ENCODE measurements at places on chromosomes 4 and X.
A peak's percentile ranks its signal among the peaks of the same experiment; 100 is the strongest.

DNA sequence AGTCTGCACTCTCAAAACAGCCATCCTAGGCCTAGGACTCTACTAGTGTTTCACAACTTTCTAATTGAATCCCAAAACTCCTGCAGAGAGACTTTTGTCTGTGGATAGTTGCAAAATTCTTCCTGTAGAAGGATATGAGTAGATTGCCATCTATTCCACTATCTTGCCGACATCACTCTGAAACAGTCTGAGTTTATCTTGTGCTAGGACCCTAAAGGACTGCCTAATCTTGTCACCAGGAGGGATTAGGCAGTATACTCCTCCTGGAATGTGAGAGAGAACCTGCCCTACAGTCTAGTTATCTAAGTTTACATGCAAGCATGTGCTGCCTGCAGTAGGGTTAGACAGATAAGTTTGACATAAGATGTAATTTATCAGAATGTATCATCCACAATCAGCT, 1646.6 kb upstream of the PCDH7 start:
- no peak for DNase-seq

- DNase-seq = no peak
Measured at GRCh38 chr4:178696515-178696914, 1254.3 kb upstream of the AGA start.

- no peak for DNase-seq
Measured at GRCh38 chr4:96703265-96703664, 863.4 kb downstream of the PDHA2 start.

- DNase-seq = no peak
Measured at GRCh38 chr4:1862961-1863296, 7.0 kb upstream of the LETM1 start.

DNA sequence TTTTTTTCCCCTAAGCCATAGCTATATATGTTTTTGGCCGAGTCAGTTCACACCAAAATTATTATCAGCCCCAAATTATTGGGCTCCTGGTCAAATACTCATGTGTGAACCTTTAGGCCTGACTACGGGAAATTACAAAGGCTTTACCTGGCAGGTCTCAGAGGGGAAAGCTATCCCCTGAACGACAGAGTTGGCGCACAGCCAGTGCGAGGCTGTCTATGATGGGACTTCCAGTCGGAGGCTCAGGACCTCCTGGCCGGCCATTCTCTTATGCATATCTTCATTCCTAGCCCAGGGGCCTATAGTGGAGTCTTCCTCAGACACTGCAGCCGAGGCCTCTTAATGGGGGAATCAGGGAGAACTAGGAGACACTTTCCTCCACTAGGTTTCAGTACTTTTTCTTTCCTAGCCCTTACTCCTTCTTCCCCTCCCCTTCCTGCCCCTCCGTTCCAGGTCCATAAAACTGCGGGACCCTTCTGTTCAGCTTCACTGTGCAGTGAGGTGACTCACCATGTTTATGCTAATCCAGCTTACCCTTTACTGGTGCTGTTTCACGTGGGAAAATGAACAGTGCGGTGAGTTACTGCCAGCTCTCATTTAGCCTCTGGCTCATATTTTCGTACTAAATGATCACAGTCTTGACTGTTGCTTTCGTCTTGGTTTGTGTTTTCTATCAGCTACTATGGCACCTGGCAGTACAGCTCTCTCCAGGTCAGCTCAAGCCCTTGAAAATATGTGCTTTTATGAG, 533.9 kb downstream of the FSTL5 start:
- peak; percentile 35 for DNase-seq

DNA sequence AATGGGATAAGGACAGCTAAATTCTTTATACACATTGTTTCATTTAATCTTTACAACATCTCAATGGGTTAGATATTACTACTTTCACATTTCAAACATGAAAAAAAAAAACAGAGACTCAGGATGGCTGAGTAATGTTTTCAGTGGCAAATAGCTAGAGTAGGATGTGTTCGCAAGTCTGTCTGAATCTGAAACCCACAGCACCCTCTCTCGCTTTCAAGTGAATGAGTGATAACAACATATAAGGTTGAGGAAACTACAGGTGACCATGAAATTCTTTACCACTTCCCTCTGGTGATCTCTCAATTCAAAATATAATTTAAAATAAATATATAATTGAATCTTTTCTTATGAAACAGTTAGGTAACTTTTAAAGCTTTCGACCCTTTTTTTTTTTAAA, 162.6 kb downstream of the PRR32 start:
- DNase-seq = no peak

DNA sequence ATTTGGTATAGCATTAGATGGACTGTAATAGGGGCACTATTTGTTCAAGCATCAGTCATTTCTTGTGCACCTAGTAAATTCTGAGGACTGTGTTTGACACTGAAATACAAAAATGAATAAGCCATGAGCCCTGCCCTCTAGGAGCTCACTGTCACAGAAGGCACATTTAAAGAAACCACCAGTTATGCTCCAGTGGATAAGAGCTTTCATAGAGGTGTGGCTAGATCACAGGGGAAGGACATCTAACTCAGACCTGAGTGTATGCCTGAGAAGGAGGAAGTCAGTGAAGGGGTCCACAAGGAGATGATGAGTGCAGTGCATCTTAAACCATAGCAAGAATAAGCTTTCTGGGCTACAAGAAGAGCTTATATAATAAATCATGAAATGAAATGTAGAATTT, 40.1 kb downstream of the BTC start:
- DNase-seq = peak; percentile 36
